ENCODE measurements at places on chromosomes 7 and 10.
A peak's percentile ranks its signal among the peaks of the same experiment; 100 is the strongest.

- no peak for DNase-seq
Measured at GRCh38 chr7:89695241-89695640, 459.0 kb upstream of the STEAP1 start.

DNA sequence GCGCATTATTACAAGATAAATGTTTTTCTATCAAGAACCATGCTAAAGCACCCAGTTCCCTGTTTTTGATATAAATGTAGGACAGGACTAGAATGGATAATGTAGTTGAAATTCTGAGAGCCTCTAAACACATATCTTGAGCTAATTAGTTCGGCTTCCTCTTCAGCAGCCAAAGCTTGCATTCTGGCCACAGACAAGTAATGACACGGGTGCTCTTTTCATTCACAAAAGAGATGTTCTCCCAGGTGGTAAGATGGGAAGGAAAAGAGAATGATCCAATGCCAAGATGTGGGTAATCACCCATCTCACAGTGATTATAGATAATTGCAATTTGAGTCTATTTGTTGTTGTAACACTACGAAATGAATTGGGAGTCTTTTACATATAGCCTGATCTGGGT, 246.5 kb downstream of the KIAA1217 start:
- DNase-seq: no peak

DNA sequence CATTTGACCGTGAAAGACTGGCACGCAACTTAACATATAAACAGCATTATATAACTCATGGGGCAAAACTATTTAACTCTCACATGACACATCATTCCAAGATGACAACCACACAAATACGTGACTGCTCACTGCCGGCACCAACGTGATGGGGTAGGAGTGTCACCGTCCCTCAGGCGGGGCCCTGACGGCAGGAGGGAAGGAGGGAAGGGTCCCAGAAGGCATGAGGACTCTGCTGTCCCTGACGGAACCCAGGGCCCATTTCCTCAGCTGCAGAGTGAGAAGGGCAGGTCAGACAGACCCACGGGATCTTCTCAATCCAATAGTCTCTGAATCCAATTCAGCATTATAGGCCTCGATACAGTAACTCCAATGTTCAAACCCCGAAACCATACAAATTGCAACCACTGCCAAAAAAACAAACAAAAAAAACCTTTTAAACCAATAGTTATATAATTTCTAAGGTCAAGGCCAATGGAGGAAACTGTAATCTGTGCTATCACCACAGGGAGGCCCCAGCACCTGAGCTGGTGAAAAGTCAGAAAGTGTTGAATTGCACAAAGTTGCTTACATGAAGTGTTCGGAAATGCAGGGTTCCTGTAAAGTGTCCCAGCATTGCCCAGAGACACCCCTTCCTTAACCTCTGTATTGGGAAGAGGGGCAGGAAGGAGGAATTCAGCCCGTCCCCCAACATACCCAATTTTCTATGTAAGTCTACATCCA, 137.4 kb downstream of the TNS3 start:
- no peak for DNase-seq

DNA sequence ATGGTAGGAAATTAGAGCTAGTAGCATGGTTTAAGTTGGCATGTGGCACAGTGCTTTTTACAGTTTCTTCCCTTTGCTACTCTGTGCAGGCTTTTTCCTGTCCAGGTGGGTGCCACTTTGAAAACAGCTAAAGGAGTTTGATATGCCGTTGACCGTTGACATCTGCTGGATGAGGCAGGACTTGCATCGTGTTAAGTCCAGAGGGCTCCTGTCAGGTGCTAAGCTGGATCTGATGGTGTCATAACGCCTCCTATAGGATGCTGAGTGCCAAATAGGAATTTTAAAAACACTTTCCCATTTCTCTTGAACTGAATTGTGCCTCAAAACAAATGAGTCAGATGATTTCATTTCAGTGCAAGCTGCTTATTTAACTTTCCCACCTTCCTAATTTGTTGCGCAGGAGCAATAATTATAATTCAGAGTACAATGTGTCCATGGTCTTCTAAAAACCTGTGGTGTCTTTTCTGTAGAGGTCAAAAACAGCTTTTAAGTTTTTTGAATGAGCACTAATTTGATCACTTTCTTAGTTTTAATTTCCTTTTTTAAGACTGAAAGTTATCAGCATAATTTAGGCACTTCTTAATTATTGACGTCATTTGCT, 178.3 kb downstream of the CDCA7L start:
- DNase-seq: peak; percentile 43

- DNase-seq: no peak
Measured at GRCh38 chr10:21501731-21502347, 23.6 kb downstream of the SKIDA1 start.

Data from K562 (cell line).